ENCODE measurements at places on chromosomes 2 and 18. TPM values are rescaled to one million over a fixed set of nuclear protein-coding genes. Genes with fewer than 3 reads are reported as not detected.

DNA sequence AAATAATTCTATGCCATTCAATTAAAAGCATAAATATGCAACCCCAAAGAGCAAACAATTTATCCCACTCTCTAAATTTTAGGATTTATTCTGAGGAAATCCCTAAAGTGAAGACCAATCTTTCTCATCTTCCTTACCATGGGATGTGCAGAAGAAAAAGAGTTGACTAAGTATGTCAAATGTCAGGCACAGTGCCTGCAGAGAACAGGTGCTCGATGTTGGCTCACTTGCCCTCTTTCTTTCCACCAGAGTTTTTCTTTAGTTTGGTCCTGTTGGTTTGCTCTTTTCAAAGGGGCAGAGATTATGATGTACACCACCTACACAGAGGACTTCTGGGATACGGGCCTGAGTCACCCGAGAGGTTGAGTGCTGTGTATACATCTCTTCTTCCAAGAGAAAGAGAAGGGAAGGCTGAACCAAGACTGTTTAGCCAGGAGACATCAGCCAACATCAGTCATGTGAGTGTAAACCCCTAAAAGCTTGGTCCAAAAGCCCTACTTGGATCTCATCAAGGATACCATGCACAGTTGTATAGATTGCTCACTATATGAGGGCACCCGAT, 51.7 kb downstream of the SUMO1 start:
- no peak overlapping the region for H3K27ac ChIP-seq
- H3K36me3 ChIP-seq, result no peaks in the 10 kb centered on the region
- H3K4me3 ChIP-seq, result no peak overlapping the region
- H3K4me1 ChIP-seq, result peaks cover 13% of the 10 kb centered on the region

DNA sequence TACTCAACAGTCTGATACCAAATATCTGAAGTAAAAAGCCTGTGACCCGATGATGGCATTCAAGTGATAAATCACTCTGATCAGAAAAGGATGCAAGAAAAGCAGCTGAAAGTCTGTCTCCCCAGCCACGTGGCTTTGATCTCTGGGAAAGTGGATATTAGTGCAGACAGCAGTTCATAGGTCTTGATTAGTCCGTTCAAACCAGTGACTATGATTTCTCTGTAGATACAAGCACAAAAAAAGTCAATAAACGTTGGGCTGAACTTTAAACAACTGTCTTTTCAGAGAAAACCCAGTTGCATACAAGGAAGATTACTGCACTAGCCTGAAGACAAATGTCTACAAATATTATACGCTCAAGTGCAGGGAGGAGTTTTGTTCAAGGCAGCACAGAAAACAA, 107.7 kb upstream of the CDC42EP3 start:
- no peak overlapping the region for H3K4me3 ChIP-seq
- H3K27me3 ChIP-seq, result no peaks in the 10 kb centered on the region
- H3K27ac ChIP-seq, result no peak overlapping the region
- no peak for DNase-seq

- H3K27me3 ChIP-seq, result peaks cover 2% of the 10 kb centered on the region
- peaks cover 6% of the 10 kb centered on the region for H3K4me1 ChIP-seq
- no peak overlapping the region for H3K27ac ChIP-seq
- DNase-seq, result no peak
- H3K36me3 ChIP-seq, result no peaks in the 10 kb centered on the region
Measured at GRCh38 chr2:85811180-85812093, 57.6 kb downstream of the ATOH8 start.

- H3K27me3 ChIP-seq, result no peaks in the 10 kb centered on the region
- DNase-seq, result no peak
Measured at GRCh38 chr2:181317511-181317910, 139.7 kb upstream of the ITGA4 start.

DNA sequence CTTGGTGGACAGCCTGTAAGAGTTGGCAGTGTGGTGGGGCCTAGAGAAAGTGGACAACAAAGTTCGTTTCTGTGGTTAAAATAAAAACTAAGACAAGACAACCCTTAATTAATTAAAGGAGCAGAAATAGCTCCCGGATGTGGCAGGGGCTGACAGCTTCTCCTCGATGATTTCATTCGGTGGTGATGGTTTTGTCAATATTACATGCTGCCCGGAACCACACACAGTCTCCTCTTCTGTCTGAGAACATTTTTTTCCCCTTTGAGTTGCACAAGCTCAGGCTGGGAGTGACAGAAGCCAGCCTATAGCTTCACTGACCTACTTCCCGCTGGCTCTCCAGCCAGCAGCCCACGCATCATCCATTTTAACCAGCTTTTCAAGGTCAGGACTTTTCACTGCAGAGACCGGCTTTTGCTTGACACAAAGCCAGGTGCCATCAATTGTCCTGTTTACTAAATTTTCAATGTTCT, 378.8 kb downstream of the SLC4A3 start:
- no peak overlapping the region for H3K27ac ChIP-seq
- H3K36me3 ChIP-seq, result peaks cover 4% of the 10 kb centered on the region
- peaks cover 3% of the 10 kb centered on the region for H3K4me1 ChIP-seq
- no peak for DNase-seq
- no peaks in the 10 kb centered on the region for H3K27me3 ChIP-seq

- H3K4me1 ChIP-seq, result no peaks in the 10 kb centered on the region
- no peak overlapping the region for H3K27ac ChIP-seq
- H3K27me3 ChIP-seq, result peaks cover 3% of the 10 kb centered on the region
- H3K36me3 ChIP-seq, result no peaks in the 10 kb centered on the region
- no peak overlapping the region for H3K4me3 ChIP-seq
Measured at GRCh38 chr18:50115095-50115494, 79.9 kb downstream of the MYO5B start.

GRCh38 chr2:72947952-72948830, 30.9 kb downstream of the EMX1 start:
- peak overlapping the region; percentile 78 for H3K27ac ChIP-seq
- H3K27me3 ChIP-seq, result peaks cover 2% of the 10 kb centered on the region
- no peaks in the 10 kb centered on the region for H3K36me3 ChIP-seq

GRCh38 chr18:74252039-74252395, 39.7 kb downstream of the CYB5A start:
- no peak overlapping the region for H3K27ac ChIP-seq
- DNase-seq, result no peak
- H3K36me3 ChIP-seq, result peaks cover 6% of the 10 kb centered on the region
- no peak overlapping the region for H3K4me3 ChIP-seq

- no peak for DNase-seq
- peaks cover 1% of the 10 kb centered on the region for H3K27me3 ChIP-seq
- no peak overlapping the region for H3K27ac ChIP-seq
- H3K4me1 ChIP-seq, result no peaks in the 10 kb centered on the region
- no peak overlapping the region for H3K4me3 ChIP-seq
- no peaks in the 10 kb centered on the region for H3K36me3 ChIP-seq
Measured at GRCh38 chr2:172261292-172261691, 158.6 kb upstream of the DLX2 start.

GRCh38 chr2:148739454-148740105, 95.0 kb downstream of the EPC2 start:
- H3K27me3 ChIP-seq, result peaks cover 1% of the 10 kb centered on the region
- H3K36me3 ChIP-seq, result no peaks in the 10 kb centered on the region
- H3K4me1 ChIP-seq, result peaks cover 7% of the 10 kb centered on the region
- no peak overlapping the region for H3K27ac ChIP-seq
- no peak for DNase-seq

DNA sequence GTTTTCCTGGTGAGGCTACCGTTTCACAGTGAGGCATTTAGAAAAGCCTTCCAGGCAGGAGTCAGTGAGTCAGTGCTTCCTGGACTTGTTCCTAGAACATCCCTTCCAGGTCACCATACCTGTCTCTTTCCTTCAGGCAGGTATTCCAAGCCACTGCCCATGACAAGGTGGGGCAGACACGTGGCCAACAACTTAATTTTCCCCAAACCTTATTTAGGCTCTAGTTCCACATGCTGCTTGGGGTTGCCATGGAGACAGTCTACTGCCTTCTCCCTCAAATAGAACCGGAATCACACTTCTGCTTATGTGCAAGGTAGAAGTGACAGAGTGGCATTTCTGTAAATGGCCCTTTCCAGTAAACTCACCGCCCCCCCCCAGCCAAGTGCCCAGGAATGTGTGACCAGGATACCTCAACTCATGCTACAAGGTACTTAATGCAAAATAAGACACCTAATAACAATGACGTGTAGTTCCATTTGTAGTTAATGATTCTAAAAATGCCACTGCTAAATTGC, 258.3 kb downstream of the PRKCE start:
- no peak for DNase-seq
- peaks cover 15% of the 10 kb centered on the region for H3K27me3 ChIP-seq
- no peak overlapping the region for H3K27ac ChIP-seq
- H3K36me3 ChIP-seq, result no peaks in the 10 kb centered on the region

- H3K4me3 ChIP-seq, result peak within 1 kb of the TSS; percentile 42
- H3K36me3 ChIP-seq, result no peaks in the 10 kb centered on the region
- peaks cover 11% of the 10 kb centered on the region for H3K27me3 ChIP-seq
- H3K4me1 ChIP-seq, result peaks cover 13% of the 10 kb centered on the region
Measured at GRCh38 chr2:219434718-219435525, at the start of gene SPEG. Gene SPEG (plus strand): TSS chr2:219434843. CDS start chr2:219434978, 135 bp downstream.

DNA sequence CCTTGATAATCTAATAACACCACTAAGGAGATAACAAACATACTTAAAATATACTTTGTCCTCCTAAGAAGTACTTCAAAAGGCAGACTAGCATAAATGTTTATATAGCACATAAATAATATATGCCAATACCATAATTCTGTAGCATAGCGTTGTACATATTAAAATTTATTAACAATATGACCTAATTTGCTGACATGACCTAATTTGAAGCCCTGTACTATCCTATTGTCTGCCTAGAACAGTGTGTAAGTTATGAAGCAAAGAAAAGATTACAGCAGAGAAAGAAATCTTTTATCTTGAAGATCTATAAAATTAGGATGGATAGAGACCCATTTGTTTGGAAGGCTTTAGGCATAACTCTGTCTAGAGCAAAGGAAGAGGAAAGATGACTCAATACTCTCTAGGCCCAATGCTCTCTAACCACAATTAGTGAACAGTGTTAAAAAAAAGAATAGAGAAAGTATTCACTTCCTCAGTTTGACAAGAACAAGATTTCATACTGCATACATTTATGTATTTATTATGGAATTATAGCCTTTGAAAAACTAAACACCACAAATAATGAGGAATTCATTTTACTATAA, 231.3 kb downstream of the ZRANB3 start:
- DNase-seq, result no peak
- H3K27me3 ChIP-seq, result peaks cover 10% of the 10 kb centered on the region
- no peaks in the 10 kb centered on the region for H3K4me1 ChIP-seq
- no peak overlapping the region for H3K4me3 ChIP-seq

- no peak overlapping the region for H3K4me3 ChIP-seq
- H3K4me1 ChIP-seq, result no peaks in the 10 kb centered on the region
- H3K27ac ChIP-seq, result no peak overlapping the region
- H3K36me3 ChIP-seq, result peaks cover 13% of the 10 kb centered on the region
- peaks cover 11% of the 10 kb centered on the region for H3K27me3 ChIP-seq
Measured at GRCh38 chr2:238461051-238461450, 34.3 kb downstream of the ASB1 start.

- peaks cover 4% of the 10 kb centered on the region for H3K36me3 ChIP-seq
- DNase-seq, result no peak
- H3K4me3 ChIP-seq, result no peak overlapping the region
Measured at GRCh38 chr18:24629921-24630320, 169.5 kb downstream of the HRH4 start.

Gene PRSS56
- total RNA-seq, result not detected

Gene SLC5A7
- total RNA-seq, result 0.27 TPM

Gene TXNDC2
- total RNA-seq, result not detected

Gene NEDD4L
- 209 TPM for total RNA-seq

Gene LYG2
- not detected for total RNA-seq

Gene GALR1
- total RNA-seq, result 0.49 TPM

Gene MOB4
- 46.4 TPM for total RNA-seq

Gene MPP4
- 0.25 TPM for total RNA-seq

Gene REG3G
- not detected for total RNA-seq
